ENCODE measurements at places on chromosomes 5 and 9. TPM values are rescaled to one million over a fixed set of nuclear protein-coding genes. Genes with fewer than 3 reads are reported as not detected.

The SLC6A19 gene
- total RNA-seq = not detected

The ADCY2 gene
- not detected for total RNA-seq

The HEXB gene
- total RNA-seq = 47.6 TPM

The PCDHB10 gene
- not detected for total RNA-seq

The SLC27A6 gene
- not detected for total RNA-seq

The HSDL2 gene
- total RNA-seq = 24.7 TPM

The UBAC1 gene
- total RNA-seq = 41.7 TPM

The ENTPD2 gene
- not detected for total RNA-seq

The C9orf50 gene
- total RNA-seq = not detected

The GNA14 gene
- total RNA-seq = 0.11 TPM

The NKD2 gene
- total RNA-seq = 1.1 TPM

The SPINK7 gene
- total RNA-seq = not detected

The CNTNAP3 gene
- not detected for total RNA-seq

The CNTLN gene
- 1.2 TPM for total RNA-seq

The FOXD4L6 gene
- not detected for total RNA-seq

The AGXT2 gene
- total RNA-seq = not detected

The MYMK gene
- total RNA-seq = not detected

The DBH gene
- total RNA-seq = not detected

All from activated CD4-positive, alpha-beta T cell treated with anti-CD3 and anti-CD28 coated beads for 36 hours (primary cell).